ENCODE measurements at places on chromosomes 12 and 14.
A peak's percentile ranks its signal among the peaks of the same experiment; 100 is the strongest.

DNA sequence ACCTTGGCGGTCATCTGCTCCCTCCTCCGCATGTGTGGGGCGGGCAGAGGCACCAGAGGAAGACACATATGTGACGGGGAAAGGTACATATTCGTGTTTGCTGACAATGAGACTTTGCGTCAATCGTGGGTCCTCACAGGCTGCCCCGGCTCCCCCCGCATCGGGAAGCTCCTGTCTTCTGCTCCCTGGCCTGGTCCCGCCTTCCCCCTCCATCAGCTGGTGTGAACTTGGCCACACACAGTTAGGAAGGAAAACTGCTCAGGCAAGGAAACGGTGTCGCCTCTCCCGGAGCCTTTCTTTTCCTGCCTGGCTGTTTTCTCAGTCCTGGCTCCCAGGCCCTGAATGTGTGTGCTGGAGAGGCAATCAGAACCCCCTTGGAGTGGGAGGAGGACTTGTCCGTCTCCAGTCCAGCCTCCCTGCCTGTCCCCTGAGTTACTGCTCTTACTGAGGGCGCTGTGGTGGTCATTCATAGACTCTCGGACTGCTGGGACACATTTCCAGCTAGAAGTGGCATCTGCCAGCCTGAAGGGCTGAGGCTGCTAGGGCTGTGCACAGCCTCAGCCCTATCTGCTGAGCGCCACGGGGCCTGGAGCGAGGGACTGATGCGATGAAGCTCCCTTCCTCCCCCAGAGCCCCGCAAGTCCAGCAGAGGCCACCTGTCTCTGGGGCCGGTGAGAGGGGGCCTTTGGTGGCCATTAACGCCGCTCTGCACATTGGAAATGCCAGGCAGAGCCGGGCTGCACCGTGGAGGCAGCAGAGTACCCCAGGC lies 44.2 kb upstream of the TSPAN9 start:
- no peak for DNase-seq

GRCh38 chr12:26520109-26520508 lies 312.9 kb downstream of the ITPR2 start:
- no peak for DNase-seq

DNA sequence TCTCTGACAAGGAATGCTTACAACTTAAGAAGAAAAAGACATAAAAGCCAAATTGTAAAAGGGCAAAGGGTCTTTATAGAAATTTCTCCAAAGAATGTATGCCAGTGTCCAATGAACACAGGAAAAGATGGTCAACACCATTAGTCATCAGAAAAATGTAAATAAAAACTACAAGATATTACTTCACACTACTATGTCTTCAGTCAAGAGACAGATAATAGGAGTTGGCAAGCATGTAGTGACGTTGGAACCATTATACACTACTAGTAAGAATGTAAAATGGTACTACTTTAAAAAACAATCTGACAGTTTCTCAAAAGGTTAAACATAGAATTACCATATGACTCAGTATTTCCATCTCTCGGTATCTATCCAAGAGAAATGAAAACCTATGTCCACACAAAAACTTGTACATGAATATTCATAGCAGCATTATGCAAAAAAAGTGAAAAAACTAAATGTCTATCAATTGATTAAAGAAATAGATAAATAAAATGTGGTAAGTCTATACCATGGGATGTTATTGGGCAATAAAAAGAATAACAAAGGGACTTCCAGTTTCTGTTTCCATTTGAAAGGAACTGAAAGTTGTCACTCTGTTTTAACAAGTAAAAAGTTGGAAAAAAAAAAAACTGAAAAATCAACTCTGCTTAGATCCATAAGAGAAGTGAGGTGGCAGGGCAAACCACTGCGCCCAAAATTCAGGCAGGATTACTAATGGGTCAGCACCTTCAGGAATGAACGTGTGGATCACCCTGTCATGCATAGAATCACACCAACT lies 69.8 kb downstream of the ALG10B start:
- DNase-seq: no peak

DNA sequence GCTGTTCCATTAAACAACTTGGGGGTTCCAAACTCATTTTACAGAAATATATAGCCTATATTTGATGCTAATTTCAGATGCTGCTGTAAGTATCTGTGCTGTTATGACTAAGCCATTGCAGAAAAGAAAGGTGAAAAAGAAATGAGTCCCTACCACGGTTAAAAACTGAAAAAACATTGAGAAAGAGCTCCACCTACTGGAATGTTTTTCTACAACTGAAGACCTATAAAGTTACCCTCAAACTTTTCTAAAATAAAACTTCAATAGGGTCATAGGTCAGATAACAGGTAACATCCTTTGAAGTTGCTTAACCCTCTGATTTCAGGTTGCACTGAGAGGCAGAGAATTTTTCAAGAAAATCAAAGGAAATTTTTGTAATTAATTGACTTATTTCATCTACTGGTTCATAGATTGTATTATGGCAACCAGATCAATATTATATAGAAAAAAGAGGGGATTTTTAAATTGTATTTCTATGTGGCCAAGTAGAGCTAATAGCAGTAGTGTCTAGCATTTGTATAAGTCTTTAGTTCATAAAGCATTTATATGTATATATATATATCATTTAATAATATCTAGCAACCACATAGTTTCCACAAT lies 279.9 kb downstream of the RPS29 start:
- DNase-seq: no peak

DNA sequence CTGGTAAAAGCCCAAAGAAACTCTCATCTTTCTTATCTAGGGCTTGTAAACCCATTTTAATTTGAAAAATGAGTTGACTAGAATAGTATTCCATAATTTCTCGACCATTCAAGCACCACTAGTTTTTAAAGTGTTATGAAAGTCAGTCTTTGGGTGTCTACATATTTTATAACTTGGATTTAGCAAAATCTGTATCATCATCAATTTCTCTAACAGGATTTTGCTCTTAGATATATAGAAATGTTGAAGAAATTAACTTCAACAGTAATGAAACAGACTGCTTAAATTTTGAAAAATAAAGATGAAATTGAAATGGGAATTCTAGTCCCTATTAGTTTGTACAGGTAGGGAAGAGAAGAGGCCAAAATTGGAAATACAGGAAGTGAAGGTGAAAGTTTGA lies 32.8 kb downstream of the MSRB3 start:
- no peak for DNase-seq

GRCh38 chr12:49933796-49934195 lies 16.7 kb upstream of the AQP2 start:
- no peak for DNase-seq

- no peak for DNase-seq
Measured at GRCh38 chr12:4905316-4905715, 4.4 kb upstream of the KCNA1 start.

DNA sequence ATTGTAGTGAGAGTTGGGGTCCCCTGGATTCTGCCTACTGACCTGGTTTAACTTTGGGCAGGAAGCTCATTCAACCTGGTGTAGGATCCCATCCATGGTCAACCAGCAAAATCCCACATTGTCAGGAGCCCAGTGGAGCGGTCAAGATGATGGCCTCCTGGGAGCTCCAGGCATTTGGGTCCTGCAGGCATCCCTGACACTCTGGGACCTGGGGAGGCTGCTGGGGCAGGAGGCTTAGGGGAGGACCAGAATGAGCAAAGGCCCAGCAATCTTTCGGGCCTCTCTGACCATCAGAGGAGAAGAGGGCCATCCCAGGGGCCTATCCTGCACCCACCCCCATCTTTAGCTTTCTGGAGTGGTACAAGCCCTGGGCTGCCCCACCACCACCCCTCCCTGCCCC lies 104.0 kb downstream of the PRMT8 start:
- DNase-seq: no peak

GRCh38 chr12:57429473-57430111 lies 1.3 kb downstream of the R3HDM2 start:
- no peak for DNase-seq

GRCh38 chr14:63268771-63269170 lies 50.0 kb downstream of the GPHB5 start:
- DNase-seq: no peak

DNA sequence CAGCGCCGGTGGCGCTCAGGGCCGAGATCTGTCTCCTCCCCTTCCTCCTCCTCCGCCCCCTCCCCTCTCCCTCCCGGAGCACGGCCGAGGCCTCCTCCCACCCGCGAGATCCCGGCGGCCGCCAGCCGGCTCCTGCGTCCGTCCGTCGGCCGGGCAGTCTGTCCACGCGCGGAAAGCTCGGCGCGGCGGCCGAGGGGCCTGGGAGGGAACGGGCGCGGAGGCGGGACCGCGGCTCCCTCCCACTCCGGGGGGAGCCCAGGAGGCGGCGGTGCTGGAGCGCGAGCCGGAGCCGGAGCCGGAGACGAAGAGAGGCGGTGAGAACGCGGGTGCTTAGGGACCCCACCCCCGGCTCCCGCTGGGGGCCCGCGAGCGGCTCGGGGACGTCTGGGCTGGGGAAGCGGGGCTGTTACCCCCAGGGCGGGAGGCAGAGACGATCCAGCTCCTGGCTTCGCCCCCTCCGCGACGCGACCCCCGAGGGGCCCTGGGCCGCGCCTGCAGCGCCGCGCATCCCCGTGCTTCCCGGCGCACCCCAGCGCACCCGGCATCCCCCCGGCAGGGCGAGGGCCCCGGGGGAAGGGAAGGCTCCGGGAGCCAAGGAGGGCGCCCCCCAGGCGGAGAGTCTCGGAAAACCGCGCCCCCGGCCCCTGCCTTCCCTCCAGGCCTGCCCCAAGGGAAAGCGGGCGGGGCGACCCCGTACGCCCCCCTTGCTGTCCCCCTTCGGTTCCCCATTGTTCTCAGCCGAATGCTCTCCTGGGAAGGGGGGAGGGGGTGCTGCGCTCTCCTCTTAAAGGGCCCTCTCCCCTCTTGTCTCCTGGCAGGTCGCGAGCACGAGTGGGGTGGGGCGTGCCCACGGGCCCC lies at the start of gene DTX1:
DTX1 (plus strand) TSS at position 100 of the 858 bp plus-strand sequence. CDS start 1,463 bp downstream, outside the sequence.
- DNase-seq: no peak

DNA sequence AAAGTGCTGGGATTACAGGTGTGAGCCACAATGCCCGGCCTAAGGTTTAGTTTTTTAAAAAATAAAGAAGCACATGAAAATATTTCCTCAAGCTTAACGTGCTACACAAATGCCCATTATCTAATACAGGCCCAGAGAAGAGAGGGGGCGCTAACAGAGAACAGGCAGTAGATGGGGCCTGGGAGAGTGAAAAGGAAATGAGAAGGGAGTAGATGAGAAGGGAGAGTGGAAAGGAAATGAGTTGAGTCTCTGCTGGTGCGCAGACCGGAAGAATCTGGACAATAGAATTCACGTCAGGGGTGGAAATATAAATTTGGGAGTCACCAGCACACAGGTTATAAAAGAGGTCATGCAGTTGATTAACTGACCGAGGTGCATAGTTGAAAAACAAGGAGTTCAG lies 10.7 kb downstream of the PXN start:
- no peak for DNase-seq

DNA sequence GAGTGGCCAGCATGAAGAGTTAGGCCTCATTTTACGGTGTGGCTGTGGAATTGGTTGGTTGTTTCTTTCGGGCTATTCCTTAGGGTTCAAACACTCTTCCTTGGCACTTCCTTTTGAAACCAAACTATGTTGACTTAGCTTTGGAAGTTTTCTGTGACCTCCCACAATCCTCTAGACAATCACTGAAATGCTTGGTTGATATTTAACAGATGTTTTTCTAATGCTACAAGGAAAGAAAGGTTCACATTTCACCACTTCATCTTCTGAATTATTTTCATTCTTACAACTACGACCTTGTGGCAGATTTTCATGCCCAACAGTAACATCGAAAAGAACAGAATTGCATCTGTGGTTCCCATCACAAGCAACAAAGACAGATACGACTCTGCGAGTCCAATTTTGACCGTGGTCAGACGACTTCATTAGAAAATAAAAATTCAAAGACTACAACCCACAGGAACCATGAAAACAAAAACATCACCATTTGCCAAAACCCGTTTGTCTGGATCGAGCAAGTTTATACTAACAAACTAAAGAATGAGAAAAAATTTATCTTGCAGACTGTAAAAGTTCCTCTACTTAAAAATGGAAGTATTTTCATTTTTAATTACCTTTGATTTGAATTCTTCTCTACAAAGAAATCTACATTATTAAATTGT lies 16.9 kb downstream of the PRKAB1 start:
- peak; percentile 14 for DNase-seq

DNA sequence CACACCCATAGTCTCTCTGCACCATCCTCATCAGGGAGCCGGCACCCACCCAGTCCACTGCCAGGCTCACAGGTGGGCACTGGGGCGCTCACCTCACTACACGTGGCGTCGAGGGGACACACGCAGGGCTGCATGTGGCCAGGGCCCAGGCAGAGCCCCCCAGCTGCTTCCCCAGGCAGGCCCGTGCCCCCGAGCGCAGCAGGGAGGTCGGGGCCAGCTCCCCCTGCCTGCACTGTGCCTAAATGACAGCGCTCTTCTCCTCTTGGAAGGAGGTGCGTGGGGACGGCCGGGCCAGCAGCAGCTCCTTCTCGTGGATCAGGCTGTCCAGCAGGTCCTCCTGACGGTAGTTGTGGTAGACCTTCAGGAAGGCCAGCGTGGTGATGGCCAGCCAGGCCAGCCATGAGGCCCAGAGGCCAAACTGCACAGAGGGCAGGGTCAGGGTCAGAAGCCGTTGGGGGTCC lies 11.3 kb downstream of the TMEM179 start:
- DNase-seq: no peak

DNA sequence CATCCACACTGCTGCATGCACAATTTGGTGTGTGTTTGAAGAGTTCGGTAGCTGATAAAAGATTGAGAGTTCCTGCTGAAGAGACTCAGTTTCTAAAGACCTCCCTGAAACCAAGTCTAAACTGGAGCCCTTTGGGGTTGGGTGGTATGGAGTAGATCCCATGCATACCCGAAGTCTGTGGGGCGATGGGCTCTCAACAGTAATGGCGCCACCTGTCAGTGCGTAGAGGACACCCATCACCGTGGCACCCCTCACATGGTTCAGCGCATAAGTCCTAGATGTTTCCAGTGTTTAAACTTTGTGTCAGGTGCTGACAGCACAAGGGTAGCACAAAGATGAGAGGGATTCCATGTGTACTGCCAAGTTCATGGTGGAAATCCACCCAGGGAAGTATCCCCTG lies 85.9 kb downstream of the ESR2 start:
- no peak for DNase-seq

- no peak for DNase-seq
Measured at GRCh38 chr12:662566-663292, 516 bp downstream of the NINJ2 start.

GRCh38 chr12:49567302-49567610 lies 686 bp downstream of the MCRS1 start:
- DNase-seq: no peak

Data from AG08395 (cell line).